ENCODE measurements at places on chromosomes 2 and 18.

- DNase-seq: no peak
Measured at GRCh38 chr2:143532061-143532460, 402.8 kb downstream of the ARHGAP15 start.

DNA sequence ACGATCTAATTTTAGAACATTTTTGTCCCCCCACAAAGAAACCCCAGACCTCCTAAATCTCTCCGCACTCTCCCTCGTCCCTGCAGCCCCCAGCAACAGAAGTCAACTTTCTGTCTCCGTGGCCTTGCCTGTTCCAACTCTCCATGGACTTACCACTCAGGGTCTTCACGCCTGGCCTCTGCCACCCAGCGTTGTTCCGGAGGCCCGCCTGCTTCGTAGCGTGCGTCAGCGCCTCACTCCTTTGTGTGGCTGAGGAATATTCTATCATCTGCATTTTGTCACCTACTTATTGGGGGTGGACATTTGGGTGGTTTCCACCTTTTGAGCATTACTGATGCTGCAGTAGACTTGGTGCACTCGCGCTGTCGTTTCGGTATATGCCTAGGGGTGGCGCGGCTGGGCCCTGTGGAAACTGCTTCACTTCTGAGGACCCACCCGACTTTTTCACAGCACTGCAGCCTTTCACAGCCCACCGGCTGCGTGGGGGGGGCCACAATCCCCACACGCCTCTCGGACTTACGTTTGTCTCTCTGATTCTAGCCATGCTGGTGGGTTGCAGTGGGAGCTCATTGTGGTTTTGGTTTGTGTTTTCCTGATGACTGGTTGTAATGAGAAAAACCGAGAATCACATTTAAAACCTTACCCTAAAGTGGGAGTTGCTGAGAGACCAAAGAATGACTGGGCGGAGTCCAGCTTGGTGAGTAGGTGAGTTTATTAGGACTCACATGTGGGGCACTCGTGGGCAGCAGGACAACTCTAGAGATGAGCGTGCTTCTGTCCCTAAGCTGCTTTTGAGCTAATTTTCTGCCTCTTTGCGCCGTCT lies 1.4 kb upstream of the HSBP1L1 start:
- no peak for DNase-seq

DNA sequence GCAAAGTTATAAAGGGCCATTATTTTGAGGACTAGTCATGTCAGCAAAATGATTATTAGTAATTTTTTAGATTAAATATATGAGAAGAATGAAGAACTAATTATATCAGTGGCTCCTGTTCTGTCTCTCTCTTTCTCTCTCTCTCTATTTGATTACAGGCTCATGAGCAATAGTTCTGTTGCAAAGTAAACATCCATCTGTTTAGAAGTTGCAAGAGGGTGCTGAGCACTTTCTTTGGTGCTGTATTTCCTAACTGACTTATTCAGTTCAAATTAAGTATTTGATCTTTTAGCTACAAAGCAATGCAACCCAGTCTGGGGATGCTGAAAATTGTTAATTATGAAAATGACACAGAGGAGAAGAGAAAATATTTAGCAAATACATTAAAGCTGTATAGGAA lies 408.1 kb upstream of the UBE2E3 start:
- DNase-seq: no peak

GRCh38 chr2:49845021-49845420 lies 690.7 kb upstream of the FSHR start:
- no peak for DNase-seq

- DNase-seq: no peak
Measured at GRCh38 chr2:43845181-43845580, 6.4 kb downstream of the ABCG8 start.

GRCh38 chr2:1672738-1673137 lies 71.6 kb downstream of the PXDN start:
- DNase-seq: no peak

GRCh38 chr2:71467180-71467815 lies 13.9 kb downstream of the DYSF start:
- no peak for DNase-seq

- DNase-seq: no peak
Measured at GRCh38 chr2:225797394-225797793, 397.9 kb downstream of the NYAP2 start.

DNA sequence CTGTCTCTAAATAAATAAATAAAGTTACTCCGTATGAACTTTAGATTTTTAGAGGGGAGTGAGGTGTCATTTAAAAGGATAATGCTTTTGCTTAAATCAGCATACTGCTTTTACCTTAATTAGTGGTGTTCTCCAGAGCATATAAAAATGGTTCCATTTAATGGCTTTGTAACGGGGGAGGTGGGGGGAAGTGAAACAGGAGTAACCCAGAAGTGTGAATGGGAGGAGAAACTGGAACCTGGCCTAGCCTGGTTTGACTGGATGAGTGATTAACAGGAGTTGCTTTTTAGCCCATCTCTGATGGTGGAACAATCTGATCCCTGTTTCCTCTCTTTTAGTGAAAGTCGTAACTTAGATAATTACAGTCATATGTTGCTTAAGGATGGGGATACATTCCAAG lies 1.6 kb downstream of the CNDP2 start:
- DNase-seq: no peak

GRCh38 chr2:108629417-108629816 lies 89.9 kb upstream of the RANBP2 start:
- DNase-seq: no peak

- DNase-seq: no peak
Measured at GRCh38 chr18:44708451-44709083, 27.9 kb downstream of the SETBP1 start.

DNA sequence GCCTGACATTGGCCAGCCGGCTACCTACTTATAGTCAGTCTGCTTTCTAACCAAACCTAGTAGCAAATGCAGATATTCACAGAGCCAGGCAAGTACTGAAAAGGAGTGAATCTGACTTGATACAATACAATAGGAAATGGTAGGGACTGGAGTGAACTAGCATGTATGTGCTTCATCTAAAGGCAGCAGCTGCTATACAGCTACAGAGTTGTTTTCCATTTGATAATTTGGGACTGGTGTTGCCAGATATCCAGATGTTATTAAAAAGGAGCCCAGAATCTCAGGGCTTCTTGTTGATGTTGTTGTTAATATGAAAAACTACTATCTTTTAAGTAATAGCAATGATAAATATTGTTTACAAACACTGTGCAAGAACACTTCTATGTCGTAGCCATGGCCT lies 159.4 kb downstream of the BABAM2 start:
- DNase-seq: no peak

- no peak for DNase-seq
Measured at GRCh38 chr2:12340164-12340563, 376.6 kb upstream of the TRIB2 start.

- DNase-seq: no peak
Measured at GRCh38 chr2:198706476-198707082, 751.2 kb downstream of the SATB2 start.

DNA sequence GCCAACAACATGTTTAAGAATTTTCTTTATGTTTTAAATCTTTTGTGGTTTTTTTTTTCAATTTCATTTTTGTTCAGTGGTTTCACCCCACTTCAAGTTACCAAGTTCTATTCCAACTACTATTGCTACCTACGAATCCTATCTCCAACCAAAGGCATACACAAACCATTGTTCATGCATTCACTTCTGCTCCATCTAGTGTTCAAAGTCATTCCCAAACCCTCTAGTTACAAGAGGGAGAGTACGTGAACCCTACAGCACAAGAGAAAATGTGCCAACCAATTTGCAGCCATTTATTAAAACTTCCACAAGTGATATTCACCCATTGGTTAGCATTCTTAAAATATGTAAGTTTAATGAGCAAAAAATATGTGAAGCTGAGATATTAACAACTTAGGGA lies 295.1 kb upstream of the KYNU start:
- no peak for DNase-seq

DNA sequence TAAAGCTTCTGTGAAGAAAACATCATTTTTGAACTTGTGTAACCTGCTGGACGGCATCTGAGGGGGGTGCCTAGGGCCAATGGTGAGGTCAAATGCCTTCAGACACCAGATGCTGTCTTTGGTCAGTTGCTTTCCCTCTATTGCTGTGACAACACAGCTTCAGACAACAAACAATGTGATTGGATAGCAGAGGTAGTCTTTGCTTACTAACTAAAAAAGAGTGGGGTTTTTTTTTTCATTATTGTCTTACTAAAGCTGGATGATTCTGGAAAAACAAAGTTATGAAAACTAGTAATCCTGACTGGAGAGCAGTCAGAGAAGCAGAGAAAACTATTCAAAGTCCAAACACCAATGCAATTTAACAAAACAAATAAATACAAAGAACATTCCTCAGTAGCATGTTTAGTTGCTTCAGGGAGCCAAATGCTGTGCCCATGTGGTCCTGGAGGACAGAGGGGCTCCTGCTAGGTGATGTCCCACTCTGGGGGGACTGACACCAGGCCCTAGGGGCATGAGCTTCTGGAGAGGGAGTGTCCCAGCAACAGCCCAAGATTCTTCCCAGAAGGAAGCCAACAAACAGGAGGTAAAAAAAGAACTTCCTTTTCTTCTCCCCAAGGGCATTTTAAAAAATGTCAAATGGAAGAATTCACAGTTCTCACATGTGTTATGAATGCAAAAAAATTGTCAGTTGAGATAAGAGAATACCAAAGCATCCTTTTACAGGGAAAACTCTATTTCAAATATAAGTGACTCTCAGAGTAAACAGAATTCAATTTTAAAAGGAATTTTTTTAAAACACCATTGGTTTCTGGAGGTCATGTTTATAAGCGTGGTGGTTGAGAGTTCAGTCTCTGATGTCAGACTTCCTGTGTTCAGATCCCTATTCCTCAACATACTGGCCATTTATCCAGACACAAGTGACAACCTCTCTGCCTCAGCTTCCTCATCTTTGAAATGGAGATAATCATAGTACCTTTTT lies 181.1 kb upstream of the PGAP1 start:
- DNase-seq: no peak

DNA sequence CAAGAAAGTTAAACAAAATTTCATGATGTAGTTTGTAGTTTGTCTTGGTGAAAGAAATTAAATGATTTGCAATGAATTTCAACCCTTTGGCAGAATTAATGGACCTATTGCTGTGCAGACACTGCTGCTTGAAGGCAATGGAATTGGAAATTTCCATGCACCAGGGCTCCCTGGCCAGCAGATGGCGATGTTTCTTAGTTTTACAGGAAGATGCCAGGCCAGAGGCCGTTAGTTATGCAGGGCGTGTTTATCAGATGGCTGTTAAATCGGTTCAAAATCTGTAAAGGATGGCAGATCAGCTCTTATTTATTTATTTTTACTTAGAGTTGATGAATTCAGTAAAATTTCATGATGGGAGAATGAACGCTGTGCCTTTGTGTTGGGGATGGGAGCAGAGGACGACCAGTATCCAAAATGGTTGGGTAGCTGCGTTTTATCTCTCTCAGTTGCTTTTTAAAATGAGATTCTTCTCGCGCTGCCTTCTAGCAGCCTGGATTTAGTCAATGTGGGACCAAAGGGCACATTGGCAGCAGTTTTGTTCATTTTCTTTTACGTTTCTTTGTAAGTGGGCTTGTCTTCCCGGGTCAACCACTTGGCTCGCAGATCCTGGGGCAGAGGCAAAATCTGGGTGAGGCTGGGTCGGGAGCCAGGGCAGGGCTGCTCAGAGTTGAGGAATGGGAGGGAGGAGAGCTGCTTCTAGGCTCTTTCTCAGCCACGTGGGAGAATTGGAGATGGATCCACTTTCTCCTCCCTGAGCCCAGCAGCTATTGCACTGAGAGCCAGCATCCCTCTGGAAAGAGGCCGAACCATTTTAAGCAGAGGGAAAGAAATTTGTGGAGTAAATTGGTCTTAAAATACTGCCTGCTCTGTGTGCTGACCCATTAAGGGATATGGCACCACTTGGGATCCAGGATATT lies 344.0 kb downstream of the PIK3C3 start:
- peak; percentile 38 for DNase-seq

DNA sequence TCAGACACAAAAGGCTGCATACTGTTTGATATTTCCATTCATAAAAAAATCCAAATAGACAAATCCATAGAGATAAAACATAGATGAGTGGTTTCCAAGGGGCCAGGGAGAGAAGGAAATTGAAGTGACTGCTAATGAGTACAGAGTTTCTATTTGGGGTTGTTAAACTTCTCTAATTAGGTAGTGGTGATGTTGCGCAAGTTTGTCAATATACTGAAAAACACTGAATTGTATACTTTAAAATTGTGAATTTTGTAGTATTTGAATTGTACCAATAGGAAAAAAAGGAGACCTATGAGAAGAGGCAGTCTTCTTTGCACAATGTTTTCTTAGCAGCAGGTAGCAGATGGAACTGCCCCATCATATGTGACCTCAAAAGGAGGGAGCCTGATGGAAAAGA lies 71.1 kb downstream of the SCN9A start:
- DNase-seq: no peak

- DNase-seq: no peak
Measured at GRCh38 chr2:42567364-42567763, 1.1 kb upstream of the MTA3 start.

GRCh38 chr2:147331790-147332419 lies 512.9 kb upstream of the ACVR2A start:
- peak; percentile 9 for DNase-seq

- no peak for DNase-seq
Measured at GRCh38 chr18:60040971-60041370, 141.2 kb downstream of the PMAIP1 start.

GRCh38 chr2:204356151-204356641 lies 189.1 kb upstream of the PARD3B start:
- no peak for DNase-seq

- no peak for DNase-seq
Measured at GRCh38 chr2:105224444-105224843, 17.1 kb upstream of the GPR45 start.

- DNase-seq: no peak
Measured at GRCh38 chr18:24534271-24534670, 73.8 kb downstream of the HRH4 start.

DNA sequence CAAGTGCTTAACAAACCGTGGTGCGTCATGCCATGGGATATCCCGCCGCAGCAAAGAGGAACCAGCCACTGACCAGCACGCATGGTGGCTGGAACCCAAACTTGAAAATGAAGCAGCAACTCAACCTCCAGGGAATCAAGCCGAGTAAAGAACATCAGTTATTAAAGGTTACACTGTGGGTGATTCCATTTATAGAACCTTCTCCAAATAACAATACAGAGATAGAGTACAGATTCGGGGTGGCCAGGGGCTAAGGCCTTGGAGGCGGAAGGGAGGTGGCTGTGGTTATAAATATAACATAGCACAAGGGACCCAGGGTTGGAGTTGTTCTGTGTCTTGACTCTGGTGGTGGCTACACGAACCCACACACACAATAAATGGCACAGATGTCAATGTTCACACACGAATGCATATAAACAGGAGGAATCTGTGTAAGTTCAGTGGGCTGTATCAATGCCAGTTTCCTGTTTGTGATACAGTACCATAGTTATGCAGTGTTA lies 123.1 kb downstream of the EIPR1 start:
- DNase-seq: no peak

DNA sequence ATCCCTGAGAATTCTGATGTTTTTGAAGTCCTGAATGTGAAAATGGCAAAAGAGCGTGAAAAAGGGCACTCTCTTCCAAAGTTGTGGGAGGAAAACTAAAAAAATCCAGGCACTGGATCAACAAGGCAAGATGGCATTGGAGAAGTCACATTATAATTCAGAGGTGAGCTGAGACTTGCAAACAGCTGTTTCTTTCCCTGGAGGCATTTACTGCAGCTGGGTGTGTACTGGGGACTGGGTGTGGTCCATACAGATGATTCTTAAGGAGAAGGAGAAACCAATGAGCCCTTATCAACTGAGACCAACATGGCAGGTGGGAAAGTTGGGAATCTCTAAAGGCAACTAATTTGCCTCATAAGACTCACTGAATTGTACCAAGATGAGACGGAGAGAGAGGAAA lies 313.9 kb downstream of the TRIB2 start:
- DNase-seq: no peak

- DNase-seq: no peak
Measured at GRCh38 chr2:62919041-62919440, 131.6 kb upstream of the OTX1 start.

All from stimulated activated CD4-positive, alpha-beta T cell treated with anti-CD3 and anti-CD28 coated beads, Interleukin-1b, Interleukin-23, amount 100 ng/mL, for 24 hours (primary cell).